ENCODE measurements at places on chromosomes 6 and 20.
A peak's percentile ranks its signal among the peaks of the same experiment; 100 is the strongest.

DNA sequence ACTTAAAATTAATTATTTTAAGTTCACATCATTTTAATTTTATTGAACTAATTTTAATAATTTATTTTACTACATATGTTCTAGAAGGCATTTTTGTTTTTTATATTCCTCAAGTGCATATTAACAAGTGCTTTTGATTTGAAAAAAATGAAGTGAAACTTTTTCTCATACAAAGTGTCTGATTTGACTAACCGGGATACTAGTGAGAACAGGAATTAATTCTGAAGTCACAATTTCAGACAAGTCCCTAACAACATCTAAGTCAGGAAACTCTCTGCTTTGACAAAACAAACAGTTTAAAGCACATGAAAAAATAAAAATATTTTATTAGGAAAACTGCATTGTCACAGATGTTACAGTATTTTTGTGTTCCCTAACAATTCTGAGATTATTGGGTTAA lies 1166.3 kb upstream of the CITED2 start:
- DNase-seq: no peak

DNA sequence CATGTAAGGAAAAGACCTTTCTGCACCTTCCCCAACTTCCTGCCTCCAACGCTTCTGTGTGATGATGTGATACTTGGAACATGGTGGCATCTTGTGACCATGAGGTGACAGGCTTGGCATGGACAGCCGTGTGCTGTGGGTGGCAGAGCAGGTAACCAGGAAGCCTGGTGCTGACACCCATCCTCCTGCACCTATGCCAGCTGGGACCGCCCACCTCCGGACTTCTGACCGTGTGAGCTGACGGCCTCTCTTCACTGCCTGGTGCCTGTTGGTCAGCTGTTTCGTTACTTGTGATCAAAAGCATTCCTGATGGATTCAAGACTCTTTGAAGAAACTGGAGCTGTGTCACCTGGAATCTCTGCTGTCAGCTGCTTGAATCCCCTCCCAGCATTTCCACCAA lies 70.3 kb downstream of the TMEM242 start:
- DNase-seq: no peak

- DNase-seq: no peak
Measured at GRCh38 chr6:36989264-36989663, 3.3 kb upstream of the MTCH1 start.

DNA sequence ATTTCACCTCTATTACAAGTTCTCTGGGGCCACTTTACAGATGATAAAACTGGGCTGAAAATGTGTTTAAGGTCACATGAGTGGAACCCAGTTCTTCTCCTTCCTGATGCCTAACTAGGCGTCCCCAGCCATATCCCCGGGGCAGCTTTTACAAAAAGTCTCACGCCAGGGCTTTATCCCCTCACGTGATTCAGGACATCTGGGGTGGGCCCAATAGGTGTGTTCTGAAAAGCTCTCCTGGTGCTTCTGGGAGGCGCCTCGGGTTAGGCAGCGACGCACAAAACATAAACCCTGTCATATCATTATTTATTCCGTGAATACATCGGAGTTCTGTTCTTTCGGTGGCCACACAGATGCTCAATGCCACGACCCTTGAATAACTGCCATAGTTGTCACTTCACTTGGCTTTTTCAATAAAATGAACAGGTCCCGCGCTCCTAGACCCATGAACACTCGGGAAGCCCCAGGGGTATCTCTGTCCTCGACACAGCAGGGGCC lies 32.1 kb downstream of the SF3B5 start:
- no peak for DNase-seq

GRCh38 chr6:162315291-162315690 lies 412.3 kb downstream of the PRKN start:
- DNase-seq: no peak

DNA sequence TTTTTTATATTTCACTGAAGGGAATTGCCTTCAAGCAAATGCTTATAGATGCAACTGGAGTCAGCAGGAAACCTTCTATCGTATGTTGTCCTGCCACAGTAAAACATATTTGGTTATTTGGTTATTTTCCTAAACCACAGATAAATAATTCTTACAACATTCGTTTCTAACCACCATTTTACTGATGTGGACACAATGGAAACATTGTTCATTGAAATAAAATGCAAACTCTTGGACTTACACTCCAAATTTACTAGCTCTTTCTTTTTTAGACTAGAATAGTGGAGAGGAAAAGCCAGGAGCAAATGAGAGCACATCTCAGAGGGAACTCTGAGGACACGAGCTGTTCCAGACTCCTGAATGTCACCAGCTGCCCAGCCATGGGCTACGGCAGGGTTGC lies 114.8 kb downstream of the RPS12 start:
- DNase-seq: no peak

- DNase-seq: no peak
Measured at GRCh38 chr6:26379292-26379691, 3.6 kb upstream of the BTN2A2 start.

GRCh38 chr6:14757418-14757817 lies 488.5 kb upstream of the JARID2 start:
- DNase-seq: no peak

DNA sequence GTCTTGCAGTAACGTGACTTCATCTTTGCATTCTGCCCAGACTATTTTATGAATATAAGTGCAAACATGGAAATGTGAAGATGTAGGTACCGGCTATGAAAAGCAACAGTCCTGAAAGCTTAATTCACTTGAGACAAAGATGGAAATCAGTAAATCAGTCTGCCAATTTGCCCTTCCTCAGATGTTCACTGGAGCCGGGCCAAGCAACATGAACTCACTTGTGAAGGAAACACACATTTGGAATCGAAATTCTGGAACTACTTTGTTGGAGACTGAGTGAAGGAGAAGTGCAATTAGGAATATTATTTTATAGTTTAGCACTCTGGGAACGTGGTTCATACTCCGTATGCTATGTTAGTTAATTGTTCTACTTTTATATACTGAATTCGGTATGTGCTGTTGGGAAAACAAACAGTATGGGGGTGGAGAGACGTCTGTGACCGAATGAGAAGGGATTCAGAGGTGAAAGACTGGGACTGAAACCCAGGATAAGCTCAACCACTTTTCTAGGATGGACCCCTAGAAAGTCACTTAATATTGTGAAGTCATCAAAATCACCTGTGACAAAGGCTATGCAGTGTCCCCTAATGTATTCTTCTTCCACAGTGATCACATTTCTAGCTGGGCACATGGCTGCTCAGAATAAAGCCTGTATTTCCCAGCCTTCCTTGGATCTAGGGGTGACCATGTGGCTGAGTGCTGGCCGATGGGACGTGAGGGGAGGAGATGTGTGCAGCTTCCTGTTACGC lies 95.5 kb downstream of the PREX1 start:
- DNase-seq: no peak

- no peak for DNase-seq
Measured at GRCh38 chr6:72212686-72213085, 326.3 kb downstream of the RIMS1 start.

- DNase-seq: peak; percentile 47
Measured at GRCh38 chr6:137389150-137389704, 105.0 kb downstream of the OLIG3 start.

DNA sequence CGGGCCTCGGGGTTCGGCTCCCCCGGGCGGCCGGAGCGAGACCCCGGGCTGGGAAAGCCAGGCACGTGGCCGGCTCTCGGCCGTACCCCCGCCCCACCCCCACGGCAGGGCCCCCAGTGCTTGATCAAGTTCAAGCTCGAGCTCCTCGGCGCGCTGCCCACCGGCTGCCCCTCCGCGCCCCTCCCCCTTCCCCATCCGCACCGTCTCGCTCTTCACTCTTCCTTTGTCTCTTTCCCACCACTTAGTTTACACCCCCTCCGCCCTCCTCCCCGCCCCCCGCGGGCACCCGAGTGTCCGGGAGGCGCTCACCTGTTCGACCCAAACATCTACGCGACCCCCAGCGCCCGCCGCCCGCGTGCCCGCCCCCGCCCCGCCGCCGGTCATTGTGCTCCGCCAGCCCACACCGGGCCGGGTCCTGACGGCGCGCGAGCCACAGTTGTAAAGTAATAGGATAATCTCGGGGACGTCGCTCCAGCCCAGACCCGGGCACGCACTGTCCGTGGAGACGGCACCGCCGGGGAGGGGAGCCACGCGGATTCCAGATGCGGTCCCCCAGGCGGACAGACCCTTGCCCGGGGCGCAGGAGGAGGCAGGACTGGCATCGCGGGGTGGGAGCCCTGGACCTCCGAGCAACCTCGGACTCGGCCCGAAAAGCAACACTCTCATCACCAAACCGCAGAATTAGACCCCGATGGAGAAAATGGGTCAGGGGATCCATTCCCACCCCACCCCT lies 100.7 kb downstream of the NOL4L start:
- no peak for DNase-seq

- no peak for DNase-seq
Measured at GRCh38 chr20:12825226-12825595, 183.6 kb upstream of the SPTLC3 start.

GRCh38 chr20:11790046-11790445 lies 127.6 kb upstream of the BTBD3 start:
- DNase-seq: no peak

- DNase-seq: peak; percentile 57
Measured at GRCh38 chr20:63735859-63736718, at the start of gene LIME1. Gene LIME1, plus strand, starts transcription at chr20:63736664. Its CDS starts 886 bp downstream, at chr20:63737550.

GRCh38 chr6:6537488-6538260 lies 50.8 kb upstream of the LY86 start:
- DNase-seq: no peak

DNA sequence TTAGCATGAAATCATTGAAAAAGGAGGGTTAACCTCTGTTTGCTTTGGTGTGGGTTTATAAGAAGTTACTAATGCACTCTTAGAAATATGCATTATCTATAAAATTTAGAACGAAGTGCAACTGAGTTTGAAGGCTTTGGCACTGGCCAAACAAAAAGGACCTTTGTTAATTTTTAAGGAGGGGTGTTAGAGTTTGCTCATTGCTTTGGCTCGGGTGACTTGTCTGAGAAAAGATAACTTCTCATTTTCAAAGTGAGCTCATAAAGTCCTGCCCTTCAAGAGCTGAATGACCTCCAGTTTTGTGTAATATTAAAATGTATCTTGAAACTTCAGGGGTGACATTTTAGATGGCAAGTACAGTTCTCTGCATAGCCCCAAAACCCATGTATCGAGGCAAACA lies 25.9 kb downstream of the NEDD9 start:
- DNase-seq: no peak

DNA sequence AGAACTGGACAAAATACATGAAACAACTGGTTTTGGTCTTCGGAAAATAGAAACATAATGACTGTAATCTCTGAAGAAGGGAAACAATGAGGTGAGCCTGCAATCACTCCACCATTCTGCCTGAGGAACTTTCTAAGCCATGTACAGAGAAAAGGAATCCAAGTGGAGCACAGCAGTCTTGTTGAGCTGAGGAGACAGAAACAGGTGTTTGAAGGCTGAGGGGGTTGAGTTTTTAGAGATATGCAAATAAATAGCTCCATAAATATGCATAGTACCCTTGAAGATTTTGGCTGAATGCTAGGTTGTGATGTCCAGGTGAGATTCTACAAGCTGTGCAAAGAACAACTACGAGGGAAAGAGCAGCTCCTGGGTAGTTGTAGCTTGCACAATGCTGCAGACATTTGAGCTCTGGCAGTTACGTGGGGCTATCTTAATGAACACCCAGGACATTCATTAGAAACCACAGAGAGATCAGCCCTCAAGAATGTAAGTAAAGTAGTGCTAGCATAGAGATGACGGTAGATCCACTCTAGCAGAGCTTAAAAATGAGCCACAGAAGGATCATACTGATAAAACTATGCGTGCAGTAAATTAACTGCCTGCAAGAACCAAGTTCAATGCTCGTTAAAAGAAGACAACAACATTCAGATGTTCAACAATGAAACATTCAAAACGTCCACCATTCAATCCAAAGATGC lies 24.3 kb downstream of the TUBB2B start:
- no peak for DNase-seq

- no peak for DNase-seq
Measured at GRCh38 chr6:84707171-84707570, 57.2 kb downstream of the TBX18 start.

DNA sequence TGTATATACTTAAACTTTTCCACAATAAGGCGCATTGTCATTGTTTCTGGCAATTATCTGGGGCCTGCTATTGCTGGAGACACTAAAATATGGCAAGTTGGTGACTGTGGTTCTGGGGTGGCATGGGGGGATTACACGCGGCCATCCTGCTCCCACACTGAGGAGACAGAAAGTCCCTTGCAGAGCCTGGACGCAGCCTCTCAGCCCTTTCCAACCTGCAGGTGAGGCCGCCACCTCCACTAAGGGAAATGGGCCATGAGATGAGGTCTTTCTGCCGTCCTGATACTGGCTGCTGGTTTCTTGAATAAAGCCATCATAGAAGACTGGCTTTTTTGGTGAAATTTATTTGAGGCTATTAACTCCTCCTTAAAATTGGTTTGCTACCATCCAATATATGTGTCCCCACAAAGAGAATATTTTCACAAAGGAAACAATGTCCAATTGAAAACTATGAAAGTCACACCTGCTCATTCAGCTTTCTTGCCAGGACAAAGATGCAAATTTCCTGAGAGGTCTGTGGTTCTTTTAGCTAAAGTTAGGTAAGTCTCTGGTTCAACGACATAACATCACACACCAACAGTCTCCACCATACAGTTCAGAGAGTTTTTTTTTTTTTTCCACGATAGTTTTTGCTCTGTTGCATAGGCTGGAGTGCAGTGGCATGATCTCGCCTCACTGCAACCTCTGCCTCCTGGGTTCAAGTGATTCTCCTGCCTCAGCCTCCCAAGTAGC lies 13.0 kb downstream of the TXNDC5 start:
- peak; percentile 64 for DNase-seq

- peak; percentile 71 for DNase-seq
Measured at GRCh38 chr6:10901770-10902169, 14.9 kb downstream of the SYCP2L start.

DNA sequence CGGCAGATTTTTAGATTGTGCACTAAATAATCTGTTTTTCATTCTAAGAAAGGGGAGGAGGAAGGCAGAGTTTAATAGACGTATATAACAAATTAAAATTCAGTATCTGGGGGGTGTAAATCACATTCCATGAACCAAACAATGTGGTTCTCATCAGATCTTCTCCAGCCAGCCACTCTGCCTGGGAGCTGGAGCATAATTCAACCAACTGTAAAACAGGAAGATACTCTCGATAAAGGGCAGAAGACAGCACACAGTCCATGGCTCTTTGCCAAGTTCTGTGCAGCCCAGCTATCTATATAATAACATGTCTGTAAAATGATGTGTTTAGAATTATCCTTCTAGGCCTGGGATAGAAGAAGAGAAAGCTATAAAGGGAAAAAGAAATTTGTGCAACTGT lies 289.9 kb upstream of the ZFP64 start:
- no peak for DNase-seq

DNA sequence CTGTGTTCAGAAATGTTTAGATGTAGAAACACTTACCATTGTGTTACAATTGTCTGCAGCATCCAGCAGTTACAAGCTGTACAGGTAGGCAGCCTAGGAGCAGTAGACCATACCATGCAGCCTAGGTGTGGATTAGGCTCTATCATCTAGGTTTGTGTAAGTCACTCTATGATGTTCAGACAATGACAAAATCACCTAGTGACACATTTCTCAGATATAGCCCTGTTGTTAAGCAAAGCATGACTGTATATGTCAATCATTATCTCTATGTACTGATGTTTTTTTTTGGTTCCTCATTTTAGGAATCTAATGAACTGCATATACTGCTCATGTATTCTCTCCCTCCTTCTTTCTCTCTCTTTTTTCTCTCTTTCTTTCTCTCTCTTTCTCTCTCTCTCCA lies 22.2 kb downstream of the CST8 start:
- DNase-seq: no peak

GRCh38 chr6:6248651-6249050 lies 71.8 kb downstream of the F13A1 start:
- DNase-seq: no peak

GRCh38 chr6:33861722-33862121 lies 57.9 kb upstream of the MLN start:
- no peak for DNase-seq

- no peak for DNase-seq
Measured at GRCh38 chr6:25370178-25371036, 91.2 kb downstream of the CARMIL1 start.
